ENCODE measurements at places on chromosomes 6 and 20. TPM values are rescaled to one million over a fixed set of nuclear protein-coding genes. Genes with fewer than 3 reads are reported as not detected.

The SIRPD gene
- total RNA-seq: not detected

The VGLL2 gene
- not detected for total RNA-seq

DNA sequence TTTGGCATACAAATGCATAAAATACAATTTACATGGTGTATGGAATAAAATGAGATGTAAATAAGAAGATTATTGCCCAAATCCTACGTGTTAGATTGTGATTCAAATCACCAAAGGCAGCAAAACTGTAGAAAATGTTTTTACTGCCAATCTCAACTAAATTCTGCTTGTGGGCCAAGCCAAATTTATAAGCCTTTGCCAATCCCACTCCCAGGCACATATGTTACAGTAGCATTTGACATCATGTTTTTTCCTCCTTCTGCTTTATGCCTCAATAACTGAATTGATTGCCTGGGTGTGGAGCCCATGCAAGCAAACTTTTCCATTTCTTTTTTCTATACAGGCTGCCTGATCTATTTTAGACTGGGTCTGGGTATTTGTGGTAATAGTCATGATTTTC is 36.3 kb upstream of the LRRC1 start:
- DNase-seq: no peak

The CNBD2 gene
- 5.2 TPM for total RNA-seq

The SLC39A7 gene
- 30.8 TPM for total RNA-seq

- no peak for DNase-seq
These were observed 109.3 kb downstream of the DNAH8 start for GRCh38 chr6:38824243-38824894.

GRCh38 chr6:71411882-71412281 is 123.3 kb downstream of the OGFRL1 start:
- no peak for DNase-seq

DNA sequence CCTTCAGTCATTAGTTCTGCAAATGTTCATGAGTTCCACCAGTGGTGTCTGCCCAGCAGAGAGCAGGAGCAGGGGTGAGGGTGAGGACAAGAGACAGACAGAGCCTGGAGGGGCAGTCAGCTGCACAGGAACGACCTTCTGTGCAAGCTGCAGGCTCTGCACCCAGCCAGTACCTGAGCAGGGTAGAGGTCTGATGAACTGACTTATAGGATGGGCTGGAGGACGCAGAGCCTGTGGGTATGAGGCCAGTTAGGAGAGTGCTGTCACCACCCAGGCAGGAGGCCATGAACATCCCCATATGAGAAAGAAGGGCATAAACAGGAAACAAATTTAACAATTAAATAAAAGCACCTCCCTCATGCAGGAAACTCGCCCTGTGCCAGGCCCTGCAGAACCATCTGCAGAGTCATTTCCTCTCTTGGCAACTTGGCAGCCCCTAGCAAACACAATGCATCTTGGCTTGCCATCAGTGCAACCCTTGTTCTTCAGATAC is 17.9 kb downstream of the C6orf15 start:
- DNase-seq: peak; percentile 88

GRCh38 chr6:99645986-99646385 is 39.4 kb downstream of the PRDM13 start:
- DNase-seq: no peak

GRCh38 chr20:32580219-32580969 is 4.7 kb downstream of the NOL4L start:
- DNase-seq: no peak

DNA sequence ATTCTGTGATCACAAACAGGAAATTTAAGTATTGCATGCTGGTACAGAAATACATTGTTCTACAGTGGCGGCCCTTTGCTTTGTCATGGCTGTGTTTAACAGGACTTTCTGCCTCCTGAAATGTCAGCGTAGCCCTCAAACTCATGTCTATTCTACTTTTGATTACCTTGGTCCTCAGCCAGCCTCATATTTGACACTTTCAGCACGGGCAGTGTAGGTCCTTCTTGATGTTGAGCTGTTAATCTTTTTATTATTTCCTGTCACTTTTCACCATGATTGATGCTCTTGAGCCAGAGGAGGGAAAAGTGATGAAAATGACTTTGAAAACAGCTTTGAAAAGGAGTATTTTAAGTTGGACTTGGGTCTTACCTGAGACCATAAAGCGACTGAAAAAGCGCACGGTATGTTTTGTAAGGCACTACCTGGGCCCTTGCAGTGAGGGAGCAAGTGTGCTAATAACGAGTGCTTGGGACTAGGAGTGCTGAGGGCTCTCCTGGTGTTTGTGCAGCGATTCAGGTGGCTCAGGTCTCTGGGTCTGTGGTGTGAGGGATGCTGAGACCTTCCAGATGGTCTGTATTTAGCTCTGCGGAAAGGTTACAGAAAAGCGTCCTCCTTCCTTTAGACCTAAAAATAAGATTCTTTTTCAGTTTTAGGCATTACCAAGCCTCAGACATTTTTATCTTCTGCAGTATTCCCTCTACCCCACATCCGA is 45.2 kb upstream of the RREB1 start:
- DNase-seq: no peak

GRCh38 chr6:33428224-33428965 is 8.5 kb downstream of the SYNGAP1 start:
- no peak for DNase-seq

The ORC3 gene
- 52.4 TPM for total RNA-seq

DNA sequence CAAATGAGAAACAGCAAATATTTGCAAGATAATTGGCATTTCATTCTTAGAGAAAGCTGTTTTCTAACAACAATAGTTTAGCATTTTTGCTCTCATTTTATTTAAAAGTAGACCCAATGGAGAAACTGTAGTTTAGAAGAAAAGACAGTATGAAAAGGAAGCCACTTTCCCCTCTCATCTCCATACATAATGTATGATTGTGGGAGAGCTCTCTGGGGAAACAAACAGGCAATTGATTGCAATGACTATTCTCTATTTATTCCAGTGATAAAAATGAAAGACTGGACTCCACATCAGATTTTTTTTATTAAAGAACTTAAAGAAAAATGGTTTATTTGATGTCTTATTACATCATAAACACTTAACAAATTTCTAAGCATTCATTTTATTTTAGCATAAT is 116.8 kb upstream of the SASH1 start:
- DNase-seq: no peak

- DNase-seq: peak; percentile 44
These were observed at the start of gene SLC35F1 for GRCh38 chr6:117906958-117907600. TSS of gene SLC35F1 (plus strand) at chr6:117907264.

- no peak for DNase-seq
These were observed 18.6 kb downstream of the ADGRF5 start for GRCh38 chr6:46903175-46903574.

DNA sequence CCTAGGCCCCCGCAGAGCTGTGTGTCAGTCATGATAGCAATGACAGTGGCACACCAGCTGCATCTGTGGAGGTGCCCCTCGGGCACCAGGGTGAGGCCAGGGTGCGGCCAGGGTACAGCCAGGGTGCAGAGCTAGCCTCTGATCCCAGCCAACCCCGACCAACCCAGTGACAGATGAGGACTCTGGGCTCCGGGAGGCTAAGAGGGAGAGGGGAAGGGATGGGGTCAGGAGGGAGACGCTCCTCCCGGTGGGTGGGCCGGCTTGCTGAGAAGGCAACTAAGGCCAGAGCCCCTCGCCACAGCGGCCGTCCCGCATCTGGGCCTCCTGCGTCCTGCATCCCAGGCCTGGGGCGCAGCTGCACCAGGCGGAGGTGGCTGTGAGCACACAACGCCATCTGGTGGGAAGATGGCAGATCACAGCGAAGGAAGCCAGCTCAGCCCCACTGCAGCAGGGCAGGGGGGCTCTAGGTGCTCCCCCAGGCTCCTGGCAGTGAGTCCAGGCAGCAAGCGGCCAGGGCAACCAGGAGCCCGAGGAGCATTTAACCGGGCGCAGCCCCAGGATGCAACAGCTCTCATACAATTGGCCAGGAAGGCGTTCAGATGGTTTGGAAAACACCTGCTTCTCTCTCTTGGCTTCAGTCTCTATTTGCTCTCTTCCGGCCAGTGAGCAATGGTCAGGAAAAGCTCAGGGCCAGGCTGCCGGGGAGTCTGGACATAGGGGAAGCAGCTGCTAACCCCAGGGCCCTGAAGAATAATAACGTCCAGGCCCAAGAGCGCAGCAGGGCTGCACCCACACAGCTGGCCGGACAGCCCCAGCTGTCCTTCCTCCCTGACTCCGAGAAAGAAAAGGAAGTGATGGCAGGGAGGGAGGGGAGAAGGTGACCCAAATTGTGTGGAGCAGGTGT is 169.4 kb downstream of the TAF4 start:
- peak; percentile 54 for DNase-seq

DNA sequence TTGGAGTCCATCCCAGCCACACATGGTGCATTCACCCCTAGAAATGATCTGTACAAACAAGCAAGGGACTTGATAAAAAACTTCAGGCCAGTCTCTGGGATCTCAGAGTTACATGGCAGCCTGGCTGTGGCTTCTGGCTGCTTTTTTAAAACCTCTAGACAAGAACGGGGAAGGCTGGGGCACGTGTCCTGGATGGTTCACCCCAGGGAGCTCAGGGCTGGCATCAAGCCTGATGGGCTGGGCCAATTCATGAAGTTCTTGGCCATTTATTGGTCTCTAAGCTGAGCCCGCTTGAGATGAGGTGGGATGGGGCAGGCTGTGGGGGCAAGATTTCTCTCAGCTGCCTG is 10.4 kb upstream of the ZFAND3 start:
- DNase-seq: peak; percentile 45

The GLP1R gene
- 0.82 TPM for total RNA-seq

DNA sequence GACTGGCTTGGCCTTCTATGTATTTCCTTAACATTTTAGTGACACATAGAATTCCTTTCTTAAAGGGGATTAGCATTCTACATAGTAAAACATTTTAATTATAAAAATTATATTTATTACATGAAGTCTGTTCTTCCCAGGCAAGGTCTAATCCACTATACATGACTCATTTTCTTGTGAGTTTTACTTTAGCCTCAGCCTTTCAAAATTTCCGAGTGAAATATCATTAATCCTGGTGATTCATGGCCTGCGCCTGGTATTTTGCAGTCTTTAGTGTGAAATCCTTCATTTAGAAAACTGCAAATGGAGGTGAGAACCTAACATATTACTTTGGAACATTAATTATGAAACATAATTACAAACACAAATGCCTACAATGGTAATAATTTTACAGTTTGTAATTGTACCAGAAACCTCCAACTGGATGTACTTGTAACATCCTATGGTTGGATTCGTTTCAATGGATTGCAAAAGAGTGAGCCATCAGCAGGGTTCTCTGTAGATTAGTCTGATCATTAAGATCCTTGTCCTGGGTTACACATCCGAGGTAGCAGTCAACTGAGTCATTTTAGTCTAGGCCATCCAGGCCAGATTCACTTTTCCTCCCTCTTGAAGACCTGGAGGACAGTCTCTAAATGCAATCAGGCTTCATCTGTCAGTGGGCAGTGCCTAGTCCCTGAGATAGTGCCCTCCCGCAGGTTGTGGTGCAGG is 272.0 kb downstream of the PACRG start:
- DNase-seq: no peak

Data from cerebellum (tissue), 4 donors.